CD14-positive monocyte (primary cell): ENCODE measurements at places on chromosomes 5 and 9. TPM values are rescaled to one million over a fixed set of nuclear protein-coding genes. Genes with fewer than 3 reads are reported as not detected.

Gene PPP3R2
- polyA plus RNA-seq: not detected in 2 replicates

Gene ATP10B
- not detected in 2 replicates for polyA plus RNA-seq

GRCh38 chr5:14212838-14213237 is 69.7 kb downstream of the TRIO start:
- peaks cover 6% of the 10 kb centered on the region for H3K4me1 ChIP-seq
- H3K4me3 ChIP-seq: no peak overlapping the region
- no peaks in the 10 kb centered on the region for H3K27me3 ChIP-seq
- DNase-seq: no peak
- H3K36me3 ChIP-seq: no peaks in the 10 kb centered on the region

- no peaks in the 10 kb centered on the region for H3K36me3 ChIP-seq
- H3K4me3 ChIP-seq: no peak overlapping the region
- H3K27ac ChIP-seq: no peak overlapping the region
- no peaks in the 10 kb centered on the region for H3K27me3 ChIP-seq
These were observed 42.8 kb downstream of the TIMD4 start for GRCh38 chr5:156920042-156920860.

DNA sequence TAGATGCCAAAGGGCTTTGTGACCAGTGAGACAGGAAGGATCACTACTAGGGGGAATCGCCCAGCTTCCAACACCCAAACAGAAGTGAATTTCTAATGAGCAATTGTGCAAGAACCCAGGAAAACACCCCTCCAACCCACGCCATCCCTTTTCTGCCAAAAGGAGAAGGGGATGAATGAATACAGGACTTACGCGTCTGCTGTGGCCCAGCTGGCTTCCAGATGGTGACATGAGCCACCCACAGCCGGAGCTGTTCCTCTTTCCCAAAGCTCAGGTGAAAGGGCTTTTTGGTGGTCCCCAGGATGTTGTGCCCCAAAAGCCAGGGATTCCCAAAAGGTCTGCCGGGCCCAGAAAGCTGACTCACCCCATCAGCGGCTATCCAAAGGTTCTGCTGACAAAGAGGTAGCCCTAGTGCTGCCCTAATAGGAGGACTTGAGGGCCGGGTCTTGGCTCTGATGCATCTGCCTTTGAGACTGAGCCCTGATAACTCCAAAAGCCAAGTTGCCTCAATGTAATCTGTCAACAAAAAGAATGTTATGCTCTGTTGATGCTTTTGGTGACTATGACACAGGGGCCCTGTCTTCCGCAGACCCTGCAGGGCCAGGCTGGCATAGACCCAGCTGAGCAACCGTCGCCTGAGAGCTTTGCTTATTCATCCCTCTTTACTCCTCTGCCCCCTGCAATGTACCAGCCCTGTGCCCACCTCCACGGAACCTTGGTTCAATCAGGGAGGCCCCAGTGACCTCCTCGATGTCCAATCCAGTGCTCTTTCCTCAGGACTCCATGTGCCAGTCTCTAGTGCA is 14.5 kb downstream of the GSN start:
- peaks cover 8% of the 10 kb centered on the region for H3K36me3 ChIP-seq
- peak overlapping the region; percentile 74 for H3K27ac ChIP-seq
- H3K4me1 ChIP-seq: peaks cover 90% of the 10 kb centered on the region
- H3K27me3 ChIP-seq: no peaks in the 10 kb centered on the region
- peak; percentile 74 for DNase-seq
- H3K4me3 ChIP-seq: no peak overlapping the region

DNA sequence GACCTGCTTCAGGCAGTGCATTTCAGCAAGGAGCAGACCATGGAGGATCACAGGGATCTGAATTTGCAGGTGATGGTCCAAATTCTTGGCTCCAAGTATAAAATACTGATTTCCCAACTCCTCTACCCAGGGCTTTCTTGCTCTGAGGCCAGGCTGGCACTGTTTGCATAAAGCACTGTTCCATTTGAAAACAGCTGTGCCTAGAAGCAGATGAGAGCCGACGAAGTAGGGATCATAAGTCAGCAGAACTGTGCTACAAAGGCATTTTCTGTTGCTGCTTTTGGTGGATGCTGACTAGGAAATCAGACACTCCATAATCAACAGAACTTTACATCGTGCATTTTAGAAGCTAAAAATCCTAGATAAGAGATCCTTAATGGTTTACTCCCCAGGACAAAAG is 126.4 kb downstream of the MAT2B start:
- DNase-seq: no peak
- H3K4me3 ChIP-seq: no peak overlapping the region
- H3K36me3 ChIP-seq: no peaks in the 10 kb centered on the region
- no peaks in the 10 kb centered on the region for H3K27me3 ChIP-seq
- no peaks in the 10 kb centered on the region for H3K4me1 ChIP-seq
- H3K27ac ChIP-seq: no peak overlapping the region

Gene PCDHB5
- polyA plus RNA-seq: not detected

GRCh38 chr5:16909464-16909863 is 26.6 kb downstream of the MYO10 start:
- H3K4me1 ChIP-seq: no peaks in the 10 kb centered on the region
- no peaks in the 10 kb centered on the region for H3K36me3 ChIP-seq
- no peak for DNase-seq
- no peak overlapping the region for H3K4me3 ChIP-seq
- no peaks in the 10 kb centered on the region for H3K27me3 ChIP-seq

DNA sequence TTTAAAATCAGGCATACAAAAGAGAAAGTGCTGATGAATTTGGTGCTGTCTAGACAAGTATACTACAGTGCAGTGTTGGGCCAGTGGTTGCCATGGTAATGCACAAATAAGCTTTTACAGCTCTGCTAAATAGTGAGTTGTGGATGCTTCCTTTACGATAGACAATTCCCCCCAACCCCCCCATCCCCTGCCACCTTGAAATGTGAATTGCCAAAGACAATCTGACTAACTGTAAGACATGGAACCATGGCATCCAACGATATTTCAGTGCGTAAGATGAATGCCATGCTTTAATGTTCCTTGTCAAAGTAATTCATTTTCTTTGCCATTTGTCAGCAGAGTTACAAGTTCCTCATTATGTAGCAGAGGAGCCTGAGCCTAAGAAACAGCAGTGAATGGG is 91.5 kb upstream of the NREP start:
- no peak overlapping the region for H3K4me3 ChIP-seq
- no peaks in the 10 kb centered on the region for H3K4me1 ChIP-seq

- no peak overlapping the region for H3K27ac ChIP-seq
- no peaks in the 10 kb centered on the region for H3K4me1 ChIP-seq
- H3K27me3 ChIP-seq: no peaks in the 10 kb centered on the region
- H3K36me3 ChIP-seq: no peaks in the 10 kb centered on the region
- peak; percentile 28 for DNase-seq
These were observed 222.6 kb downstream of the ROR2 start for GRCh38 chr9:91727316-91727861.

Gene DND1
- not detected for polyA plus RNA-seq

Gene RNF208
- polyA plus RNA-seq: not detected

GRCh38 chr5:9362600-9362999 is 183.3 kb downstream of the SEMA5A start:
- H3K27me3 ChIP-seq: no peaks in the 10 kb centered on the region
- no peaks in the 10 kb centered on the region for H3K4me1 ChIP-seq
- DNase-seq: no peak
- H3K4me3 ChIP-seq: no peak overlapping the region
- no peaks in the 10 kb centered on the region for H3K36me3 ChIP-seq
- H3K27ac ChIP-seq: no peak overlapping the region

DNA sequence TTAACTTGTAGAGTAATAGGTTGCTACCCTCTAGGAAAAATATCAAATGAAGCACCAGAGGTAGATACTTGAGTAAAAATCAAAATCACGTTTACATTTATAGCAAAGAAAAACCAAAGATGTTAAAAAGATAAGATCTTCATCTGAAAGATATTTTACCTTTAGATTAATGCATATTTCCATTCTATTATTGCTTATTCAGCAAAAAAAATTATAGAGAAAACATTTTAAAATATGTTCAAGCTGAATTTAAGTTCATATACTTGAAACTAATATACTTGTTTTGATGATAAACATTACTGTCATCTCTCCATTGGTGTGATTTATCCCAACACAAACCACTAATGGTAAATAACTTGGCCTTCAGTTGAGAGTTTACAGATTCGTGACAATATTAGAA is 422.3 kb downstream of the CAAP1 start:
- DNase-seq: no peak
- no peaks in the 10 kb centered on the region for H3K4me1 ChIP-seq
- no peak overlapping the region for H3K4me3 ChIP-seq
- H3K27ac ChIP-seq: no peak overlapping the region
